ENCODE measurements at places on chromosomes 13 and 19.

GRCh38 chr13:52961256-52961910 is 67.2 kb upstream of the OLFM4 start:
- no peak for DNase-seq

GRCh38 chr19:57830071-57830602 is at the start of gene ZNF587B:
TSS of gene ZNF587B (plus strand) at chr19:57830299. CDS start at chr19:57830529, 230 bp downstream.
- peak; percentile 72 for DNase-seq

GRCh38 chr13:105830821-105831220 is 704.6 kb downstream of the EFNB2 start:
- DNase-seq: no peak

- no peak for DNase-seq
Measured at GRCh38 chr13:84362777-84363176, 480.5 kb upstream of the SLITRK1 start.

Data from heart left ventricle (tissue), 16 donors.